ENCODE measurements at places on chromosomes 2 and 18.

- DNase-seq: no peak
These were observed 105.9 kb upstream of the NYAP2 start for GRCh38 chr2:225293638-225294037.

GRCh38 chr2:128628996-128629395 is 310.3 kb upstream of the HS6ST1 start:
- no peak for DNase-seq

DNA sequence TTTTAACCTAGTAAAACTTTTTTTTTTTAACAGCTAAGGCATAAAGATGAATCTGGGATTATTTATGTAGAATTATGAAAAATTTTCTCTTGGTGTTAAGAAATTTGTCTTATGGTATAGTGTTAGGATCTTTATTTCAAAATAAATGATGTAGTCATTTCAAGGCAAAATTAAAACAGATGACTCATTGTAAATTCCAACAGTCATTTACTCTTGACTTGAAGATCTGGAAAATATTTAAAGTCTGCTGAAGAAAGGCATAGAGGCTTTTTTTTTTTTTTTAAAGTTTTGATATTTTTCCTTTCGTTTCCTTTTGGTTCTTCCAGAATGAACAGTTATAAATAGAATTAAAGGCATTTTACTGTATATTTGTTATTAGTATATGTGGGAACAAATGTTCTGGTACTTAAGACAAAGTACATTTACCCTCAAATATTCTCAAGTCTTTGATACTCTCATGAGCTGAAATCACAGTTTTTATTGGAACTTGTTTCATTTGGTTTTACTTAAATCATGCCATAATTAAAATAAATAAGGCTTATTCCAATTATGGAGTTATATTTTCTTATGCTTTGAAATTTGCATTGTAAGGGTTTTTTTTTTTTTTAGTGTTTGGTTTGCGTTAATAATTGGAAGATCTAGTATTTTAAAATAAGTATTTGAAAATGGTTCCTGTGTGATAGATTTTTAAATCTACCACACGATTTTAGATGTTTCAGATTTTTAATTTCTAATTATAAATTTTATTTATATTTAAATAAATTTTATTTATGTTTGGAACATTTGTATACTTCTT is 29.9 kb downstream of the GLS start:
- DNase-seq: no peak

DNA sequence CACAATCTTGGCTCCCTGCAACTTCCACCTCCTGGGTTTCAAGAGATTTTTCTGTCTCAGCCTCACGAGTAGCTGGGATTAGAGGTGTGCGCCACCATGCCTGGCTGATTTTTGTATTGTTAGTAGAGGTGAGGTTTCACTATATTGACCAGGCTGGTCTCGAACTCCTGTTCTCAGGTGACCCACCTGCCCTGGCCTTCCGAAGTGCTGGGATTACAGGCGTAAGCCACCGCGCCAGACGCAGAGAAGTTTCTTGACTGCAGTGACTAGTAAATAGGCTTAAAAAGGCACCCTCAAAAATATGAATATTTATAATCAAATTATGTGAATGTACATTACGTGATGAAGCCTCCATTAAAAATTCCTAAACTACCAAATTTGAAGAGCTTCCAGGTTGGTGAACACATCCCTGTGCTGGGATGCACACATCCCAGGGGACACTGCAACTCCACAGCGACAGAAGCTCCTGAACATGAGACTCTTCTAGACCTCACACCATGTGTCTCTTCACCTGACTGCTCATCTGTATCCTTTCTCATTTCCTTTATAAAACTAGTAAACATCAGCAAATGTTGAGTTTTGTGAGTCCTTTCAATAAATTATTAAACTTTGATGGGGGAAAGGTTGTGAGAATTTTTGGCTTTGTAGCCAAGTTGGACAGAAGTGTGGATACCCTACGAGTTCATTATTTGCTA is 203.3 kb upstream of the SPOPL start:
- no peak for DNase-seq

DNA sequence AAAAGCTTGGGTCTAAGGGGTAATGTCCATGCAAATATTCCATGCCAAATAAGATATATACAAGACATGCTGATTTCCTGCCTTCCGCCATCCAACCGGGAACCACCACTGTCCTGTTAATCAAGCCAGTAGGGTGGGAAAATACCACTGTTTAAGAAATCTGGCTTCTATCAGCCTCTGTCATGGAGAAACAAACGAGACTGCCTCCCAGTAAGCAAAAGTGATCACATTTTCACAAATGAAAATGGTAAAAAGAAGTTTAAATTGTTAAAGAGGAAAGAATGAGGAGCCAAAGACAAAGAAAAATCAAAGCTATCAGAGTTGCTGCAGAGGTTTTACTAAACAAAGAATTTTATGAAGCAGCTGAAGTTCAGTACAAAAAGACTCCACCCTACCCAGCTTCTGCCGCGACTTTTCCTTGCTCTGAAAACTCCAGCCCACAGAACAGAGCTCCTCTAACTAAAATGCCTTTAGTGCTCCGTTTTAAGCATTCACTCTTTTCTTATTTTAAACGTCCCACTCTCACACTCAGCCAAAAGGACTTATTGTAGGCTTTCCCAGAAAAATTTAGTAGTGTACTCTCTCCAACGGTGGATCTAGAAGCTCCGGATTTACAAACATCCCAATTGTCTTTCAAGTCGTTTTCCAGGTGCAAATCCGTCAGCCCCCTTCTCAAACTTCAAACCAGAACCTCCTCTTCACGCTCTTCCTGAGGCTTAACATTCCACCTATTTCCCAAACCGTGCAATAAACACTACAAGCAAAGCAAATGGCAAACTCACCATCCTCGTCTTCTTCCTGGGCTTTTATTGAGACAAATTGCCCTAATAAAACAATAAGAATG is 613 bp downstream of the COL5A2 start:
- DNase-seq: no peak

DNA sequence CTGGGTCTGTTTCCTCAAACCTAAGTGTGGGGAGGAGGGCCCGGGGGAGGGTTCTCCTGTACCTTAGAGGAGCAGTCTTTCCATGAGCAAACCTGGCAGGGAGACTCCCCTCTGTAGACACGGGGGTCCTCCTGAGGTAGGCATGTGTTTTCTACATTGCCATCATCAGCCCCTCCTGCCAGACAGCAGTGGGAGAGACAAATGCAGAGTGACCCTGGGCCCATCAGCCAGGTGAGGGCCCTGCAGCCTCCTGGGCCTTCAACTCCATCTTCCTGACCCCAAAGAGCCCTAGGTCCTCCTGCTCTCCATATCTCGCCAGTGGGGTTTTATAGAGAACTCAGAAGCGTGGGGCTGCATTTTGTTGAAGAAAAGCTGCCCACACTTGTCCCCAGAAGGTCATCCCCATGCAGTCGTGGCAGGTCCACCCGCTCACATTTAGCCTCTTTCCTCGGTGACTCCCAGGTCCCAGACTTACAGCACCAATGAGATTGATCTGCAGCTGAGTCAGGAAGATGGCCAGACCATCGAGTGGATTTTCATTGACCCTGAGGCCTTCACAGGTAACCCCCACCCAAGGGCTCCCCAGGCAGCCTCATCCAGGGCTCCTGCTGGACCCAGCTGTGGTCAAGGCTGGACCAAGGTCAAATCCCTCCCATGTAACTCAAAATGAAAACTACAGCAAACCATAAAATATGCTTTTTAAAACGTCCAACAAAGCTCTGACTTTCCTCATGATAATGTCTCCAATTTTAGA is 2.6 kb downstream of the CHRNG start:
- no peak for DNase-seq

GRCh38 chr2:85635011-85635410 is 19.0 kb downstream of the USP39 start:
- no peak for DNase-seq

- no peak for DNase-seq
These were observed 201.1 kb downstream of the SPP2 start for GRCh38 chr2:234251326-234252271.

DNA sequence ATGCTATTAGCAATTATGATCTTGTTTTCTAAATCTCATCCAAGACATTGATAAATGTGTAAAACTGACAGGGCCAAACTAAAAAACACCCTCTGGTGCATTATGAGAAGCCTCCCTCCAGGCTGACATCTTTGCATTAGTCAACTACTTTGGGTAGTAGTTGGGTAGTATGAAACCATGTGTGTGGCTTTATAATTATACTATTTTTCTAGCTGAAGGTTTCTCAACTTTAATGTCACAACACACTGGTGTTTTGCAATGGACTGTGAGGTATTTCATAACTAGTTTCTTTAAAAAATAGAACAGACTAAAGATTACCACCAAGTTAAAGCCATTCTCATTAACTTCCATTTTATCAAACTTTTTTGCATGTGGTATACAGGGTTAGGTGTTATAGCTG is 73.1 kb upstream of the RBMS1 start:
- no peak for DNase-seq

DNA sequence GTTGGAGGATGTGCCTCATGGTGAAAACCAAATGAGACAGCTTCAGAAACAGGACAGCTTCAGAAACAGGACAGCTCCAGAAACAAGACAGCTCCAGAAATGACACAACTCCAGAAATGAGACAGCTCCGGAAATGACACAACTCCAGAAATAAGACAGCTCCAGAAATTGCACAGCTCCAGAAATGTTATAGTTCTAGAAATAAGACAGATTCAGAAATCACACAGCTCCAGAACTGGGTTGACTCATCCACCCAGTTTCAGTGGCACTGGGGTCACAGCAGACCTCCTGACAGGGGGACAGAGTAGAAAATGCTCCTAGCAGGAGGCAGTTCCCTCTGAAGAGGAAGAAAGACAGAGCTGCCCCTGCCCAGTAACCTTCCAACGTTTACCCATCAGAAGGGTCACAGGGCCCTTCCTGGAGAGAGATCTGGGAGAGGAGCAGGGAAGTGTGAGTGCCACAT is 26.9 kb upstream of the COL6A3 start:
- DNase-seq: no peak

Measured in T-helper 17 cell (primary cell).